CD4-positive, alpha-beta T cell treated with Interleukin-12 subunit alpha and Interleukin-12 subunit beta, for 1 hour (primary cell): ENCODE measurements at places on chromosomes 4 and X.

DNA sequence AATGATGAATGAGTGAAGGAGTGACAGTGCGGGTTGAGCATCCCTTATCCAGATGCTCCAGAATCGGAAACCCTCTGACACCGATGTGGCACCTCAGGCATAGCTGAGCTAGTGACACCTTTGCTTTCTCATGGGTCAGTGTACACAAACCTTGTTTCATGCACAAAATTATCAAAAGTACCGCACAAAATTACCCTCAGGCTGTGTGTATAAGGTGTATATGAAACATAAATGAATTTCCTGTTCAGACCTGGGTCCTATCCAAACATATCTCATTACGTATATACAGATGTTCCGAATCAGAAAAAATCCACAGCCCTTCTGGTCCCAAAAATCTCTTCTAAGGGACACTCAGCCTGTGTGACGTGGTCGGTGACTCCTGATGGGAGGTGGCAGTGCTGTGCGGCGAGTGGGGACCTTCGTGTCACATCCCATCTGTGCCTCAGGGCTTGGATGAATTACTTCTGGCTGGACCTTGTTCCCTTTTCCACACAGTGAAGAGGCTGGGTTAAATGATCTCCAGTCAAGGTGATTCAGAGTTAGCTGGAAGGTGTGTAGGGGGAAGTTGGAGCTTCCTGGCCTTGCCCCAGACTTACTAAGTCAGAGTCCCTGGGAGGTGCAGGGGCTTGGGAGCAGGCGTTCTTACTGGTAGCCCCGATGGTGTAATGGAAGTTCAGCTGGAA is 18.8 kb downstream of the RGS12 start:
- DNase-seq, result no peak

- no peak for DNase-seq
Measured at GRCh38 chrX:45660477-45660876, 459.8 kb upstream of the DIPK2B start.

GRCh38 chr4:98462487-98462886 is 195.9 kb downstream of the TSPAN5 start:
- DNase-seq, result no peak

- DNase-seq, result no peak
Measured at GRCh38 chrX:135463937-135464336, 42.2 kb downstream of the SMIM10L2A start.
